ENCODE measurements at places on chromosomes 16 and 17. TPM values are rescaled to one million over a fixed set of nuclear protein-coding genes. Genes with fewer than 3 reads are reported as not detected.

Gene ACAP1
- total RNA-seq: 15.0 TPM

GRCh38 chr16:25643633-25644032 lies 48.1 kb upstream of the HS3ST4 start:
- DNase-seq: no peak

DNA sequence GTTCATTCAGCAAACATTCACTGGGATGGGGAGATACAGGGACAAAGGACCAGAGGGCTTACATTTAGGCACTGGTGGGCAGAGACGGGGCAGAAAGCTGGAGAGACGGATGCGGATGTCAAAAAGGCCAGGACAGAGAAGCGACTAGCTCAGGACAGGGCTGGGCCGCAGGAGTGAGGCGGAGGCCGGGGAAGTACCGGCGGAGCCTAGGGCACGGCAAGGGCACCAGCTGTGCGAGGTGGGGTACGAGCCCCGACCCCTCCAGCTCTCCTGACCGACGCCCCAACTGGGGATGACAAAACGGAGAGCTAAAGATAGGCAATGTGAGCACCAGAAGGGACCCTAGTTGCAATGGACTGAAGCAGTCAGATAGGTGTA lies 3.9 kb upstream of the SGCA start:
- DNase-seq: peak; percentile 52

Gene MILR1
- total RNA-seq: 5.6 TPM
